ENCODE measurements at places on chromosomes 1 and 21.

DNA sequence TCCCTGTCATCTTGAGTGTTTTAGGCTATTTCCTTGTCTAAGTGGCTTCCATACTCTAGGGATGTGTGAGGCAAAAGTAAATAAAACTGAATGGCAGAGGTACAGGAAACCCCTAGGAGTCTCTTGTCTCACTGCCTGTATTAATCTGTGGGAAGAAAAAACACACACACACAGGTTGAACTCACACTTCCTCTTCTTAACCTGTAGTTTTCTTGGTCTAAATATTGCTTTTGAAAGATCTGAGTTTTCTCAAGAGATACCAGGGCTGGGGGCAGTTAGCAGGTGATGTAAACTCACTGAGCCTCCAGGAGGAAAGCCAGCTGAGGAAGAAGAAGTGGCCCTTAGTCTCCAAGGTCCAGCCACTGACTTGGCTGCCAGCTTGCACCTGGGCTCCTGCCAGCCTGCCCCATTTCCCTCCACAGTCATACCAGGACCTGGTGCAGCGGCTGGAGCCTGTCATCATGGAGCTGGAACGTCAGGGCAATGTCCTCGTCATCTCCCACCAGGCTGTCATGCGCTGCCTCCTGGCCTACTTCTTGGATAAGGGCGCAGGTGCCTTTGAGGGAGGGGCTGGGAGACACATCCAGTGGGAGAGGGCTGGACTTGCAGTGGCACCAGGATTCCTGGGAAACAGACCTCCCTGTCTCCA lies 16.9 kb downstream of the PFKFB2 start:
- no peak for DNase-seq

GRCh38 chr1:207822602-207823451 lies 71.0 kb downstream of the CD46 start:
- DNase-seq: peak; percentile 22

GRCh38 chr1:151947140-151947539 lies 37.8 kb upstream of the THEM4 start:
- no peak for DNase-seq

GRCh38 chr1:108819878-108820277 lies 37.0 kb downstream of the AKNAD1 start:
- DNase-seq: no peak

DNA sequence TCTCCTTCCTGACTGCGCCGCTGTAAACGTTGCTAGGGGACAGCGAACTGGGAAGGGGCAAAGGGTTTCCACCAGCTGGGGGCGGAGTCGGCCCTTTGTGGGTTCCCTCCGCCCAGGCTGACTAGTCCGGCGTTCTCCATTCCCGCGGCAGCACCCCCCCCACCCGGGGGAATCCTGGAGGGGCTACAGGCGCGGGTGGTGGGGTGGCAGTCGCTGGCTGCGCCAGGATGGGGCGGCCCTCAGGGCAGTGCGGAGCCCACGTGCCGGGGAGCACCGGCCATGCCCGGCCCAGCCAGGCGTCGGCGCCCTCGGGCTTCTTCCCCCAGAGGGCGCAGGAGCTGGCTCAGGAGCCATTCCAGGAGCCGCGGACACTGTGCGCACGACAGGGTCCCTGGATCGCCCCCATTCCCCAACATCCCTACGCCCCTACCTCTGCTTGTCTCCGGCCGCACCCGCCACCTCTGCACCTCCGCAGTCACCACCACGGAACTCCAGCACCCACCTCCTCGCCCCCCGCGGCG lies 476 bp downstream of the BATF3 start:
- peak; percentile 32 for DNase-seq

DNA sequence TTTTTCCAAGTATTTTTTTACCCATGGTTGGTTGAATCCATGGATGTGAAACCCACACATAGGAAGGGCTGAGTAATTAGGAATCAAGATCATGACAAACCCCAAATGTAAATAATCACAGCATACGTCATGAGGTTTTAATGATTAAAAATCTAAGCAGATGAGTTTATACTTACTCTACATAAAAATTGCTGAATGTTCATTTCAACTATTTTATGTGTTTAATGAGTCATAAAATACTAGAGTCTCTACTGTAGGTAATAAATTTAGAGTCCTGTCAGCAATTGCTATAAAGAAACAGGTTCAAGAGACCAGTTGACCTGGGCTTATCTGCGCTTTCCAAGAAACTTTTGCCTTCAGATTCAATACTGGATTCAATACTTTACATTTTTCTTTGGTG lies 18.2 kb downstream of the CTH start:
- peak; percentile 76 for DNase-seq

- no peak for DNase-seq
Observed at GRCh38 chr21:39452970-39453342, 1.2 kb downstream of the SH3BGR start.

- no peak for DNase-seq
Observed at GRCh38 chr1:116487031-116487430, 83.8 kb downstream of the CD58 start.

- no peak for DNase-seq
Observed at GRCh38 chr1:30045304-30046090, 677.9 kb downstream of the MATN1 start.

- no peak for DNase-seq
Observed at GRCh38 chr21:18253221-18253620, 8.6 kb downstream of the CHODL start.

GRCh38 chr1:165395478-165395877 lies 39.0 kb upstream of the LMX1A start:
- DNase-seq: no peak

DNA sequence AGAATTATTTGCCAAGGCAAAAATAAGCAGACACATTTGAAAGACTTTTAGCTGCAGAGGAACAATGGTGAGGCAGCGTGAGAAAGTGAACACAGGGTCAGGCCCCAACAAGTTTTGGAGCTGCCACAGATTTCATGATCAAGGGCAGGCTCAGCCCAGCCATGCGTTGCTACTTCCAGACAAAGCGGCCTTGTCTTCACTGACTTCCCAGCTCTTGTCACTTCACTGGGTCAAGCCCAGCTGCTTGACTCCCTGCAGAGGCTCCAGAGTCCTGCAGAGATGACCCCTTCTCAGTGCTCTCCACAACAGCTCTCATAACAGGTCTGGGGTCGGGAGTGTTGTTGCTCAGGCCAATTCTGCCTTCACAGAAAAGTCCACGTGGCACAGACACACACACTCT lies 35.8 kb downstream of the HHAT start:
- DNase-seq: no peak

DNA sequence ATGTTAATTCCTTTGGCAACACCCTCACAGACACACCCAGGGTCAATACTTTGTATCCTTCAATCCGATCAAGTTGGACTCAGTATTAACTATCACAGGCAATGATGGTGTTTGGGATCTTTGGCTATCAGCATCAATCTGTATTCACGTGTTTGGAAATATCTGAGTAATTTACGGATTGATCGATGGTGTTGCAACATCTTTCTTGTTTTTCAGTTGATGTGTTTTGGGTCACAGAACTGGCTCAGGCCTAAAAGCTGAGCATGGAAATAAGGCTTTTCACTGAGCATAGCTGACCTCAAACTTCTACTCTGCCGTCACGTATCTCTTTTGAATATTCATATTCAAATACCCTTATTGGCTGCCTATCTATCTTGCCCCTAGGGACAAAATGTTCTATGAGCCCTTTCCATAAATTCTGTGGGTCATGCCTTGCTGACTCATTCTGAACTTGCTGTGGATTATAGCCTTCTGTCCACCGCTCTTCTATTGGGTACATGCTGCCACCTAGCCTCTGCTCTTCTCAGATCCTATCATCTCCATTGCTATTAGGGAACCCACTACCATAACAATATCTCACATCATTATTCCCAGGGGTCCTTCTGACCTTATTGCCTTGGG lies 156.0 kb downstream of the PDE4B start:
- peak; percentile 79 for DNase-seq

- DNase-seq: no peak
Observed at GRCh38 chr1:19646377-19647319, 2.5 kb downstream of the NBL1 start.

- no peak for DNase-seq
Observed at GRCh38 chr1:6672558-6672957, 29.1 kb downstream of the DNAJC11 start.

- DNase-seq: peak; percentile 62
Observed at GRCh38 chr1:193589597-193590040, 403.2 kb upstream of the B3GALT2 start.

GRCh38 chr1:152741656-152742055 lies 16.2 kb upstream of the KPRP start:
- DNase-seq: no peak

DNA sequence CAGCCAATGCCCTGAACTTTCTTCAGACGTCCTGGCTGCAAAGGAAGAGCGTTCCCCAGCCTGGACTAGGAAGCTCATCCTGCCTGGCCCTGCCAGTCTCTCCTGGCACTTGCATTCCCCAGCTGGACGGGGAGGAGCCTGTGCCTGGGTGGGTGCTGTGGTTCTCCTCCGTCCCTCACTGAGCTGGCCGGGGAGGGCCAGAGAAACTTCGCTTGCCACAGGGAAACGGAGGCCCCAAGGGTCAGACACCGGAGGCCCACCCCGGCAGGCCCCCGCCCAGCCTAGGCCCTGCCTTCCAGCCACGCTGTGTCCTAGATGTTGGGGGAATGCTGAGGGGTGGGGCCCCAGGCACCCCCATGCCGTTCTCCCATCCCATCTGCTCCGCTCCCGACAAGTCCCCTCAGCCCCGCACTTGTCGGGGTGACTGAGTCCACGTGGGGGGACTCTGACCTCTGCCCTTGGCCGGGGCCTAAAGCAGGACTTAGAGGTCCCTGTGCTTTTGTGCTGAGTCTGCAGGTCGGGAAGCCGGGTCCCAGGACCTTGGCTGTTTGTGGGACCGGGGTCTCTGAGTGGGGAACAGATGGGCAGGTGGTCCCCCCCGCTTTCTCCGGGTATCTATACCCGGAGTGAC lies 4.8 kb downstream of the FTCD start:
- no peak for DNase-seq

DNA sequence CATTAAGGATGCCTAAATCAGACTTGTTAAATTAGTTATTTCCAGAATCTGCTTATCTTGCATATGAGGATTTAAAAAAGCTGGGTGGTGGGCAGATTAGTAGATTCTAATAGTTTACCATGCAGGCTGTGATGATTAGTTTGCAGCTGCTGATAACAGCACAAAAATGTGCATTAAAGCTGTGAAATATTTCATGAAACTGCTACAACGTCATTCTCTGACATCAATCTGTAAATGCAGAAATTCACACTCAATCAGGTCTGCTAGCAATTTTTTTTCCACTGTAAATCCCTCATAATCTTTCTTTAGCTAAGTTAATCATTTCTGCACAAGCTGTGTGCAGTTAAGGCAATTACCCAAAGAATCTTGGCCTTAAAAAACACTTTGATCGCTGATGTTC lies 9.3 kb upstream of the RPE65 start:
- no peak for DNase-seq

DNA sequence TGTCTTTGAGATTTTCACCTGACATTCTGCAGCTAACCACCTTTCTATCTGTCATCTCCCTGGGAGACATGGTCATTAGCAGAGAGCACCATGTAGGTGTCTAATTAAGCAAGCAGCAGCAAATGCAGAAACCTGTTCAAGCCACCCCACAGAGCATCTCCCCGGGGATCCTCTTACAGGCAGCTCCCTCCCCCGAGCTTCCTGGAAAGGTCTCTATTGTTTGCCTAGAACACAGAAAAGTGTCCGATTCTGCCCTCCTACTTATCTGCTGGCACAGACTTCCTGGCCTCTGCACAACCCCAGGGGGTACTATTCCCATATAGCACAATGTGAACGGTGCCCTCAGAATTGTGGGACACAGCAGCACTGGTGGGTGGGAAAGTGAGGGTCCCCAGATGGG lies 46.1 kb downstream of the PLEKHA6 start:
- no peak for DNase-seq

DNA sequence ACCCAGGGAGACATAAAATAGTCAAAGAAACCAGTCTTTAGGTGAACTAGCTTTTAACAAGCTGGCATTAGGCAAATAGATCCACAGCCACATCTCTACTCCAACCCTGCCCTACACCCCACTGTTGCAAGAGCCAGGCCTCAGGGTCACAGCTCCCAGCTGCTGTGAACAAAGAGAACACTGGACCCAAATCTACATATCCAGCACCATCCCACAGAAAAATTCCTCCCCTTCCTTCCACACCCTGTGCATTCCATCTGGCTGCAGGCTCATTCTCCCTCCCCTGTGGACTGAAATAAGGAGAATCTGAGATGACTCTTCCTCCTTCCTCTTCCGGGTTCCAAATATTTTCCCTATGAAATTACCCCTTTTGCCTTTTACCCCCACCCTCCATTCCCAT lies 23.2 kb downstream of the DLGAP3 start:
- DNase-seq: no peak

- DNase-seq: peak; percentile 93
Observed at GRCh38 chr1:228837817-228838716, 102.8 kb downstream of the RHOU start.

DNA sequence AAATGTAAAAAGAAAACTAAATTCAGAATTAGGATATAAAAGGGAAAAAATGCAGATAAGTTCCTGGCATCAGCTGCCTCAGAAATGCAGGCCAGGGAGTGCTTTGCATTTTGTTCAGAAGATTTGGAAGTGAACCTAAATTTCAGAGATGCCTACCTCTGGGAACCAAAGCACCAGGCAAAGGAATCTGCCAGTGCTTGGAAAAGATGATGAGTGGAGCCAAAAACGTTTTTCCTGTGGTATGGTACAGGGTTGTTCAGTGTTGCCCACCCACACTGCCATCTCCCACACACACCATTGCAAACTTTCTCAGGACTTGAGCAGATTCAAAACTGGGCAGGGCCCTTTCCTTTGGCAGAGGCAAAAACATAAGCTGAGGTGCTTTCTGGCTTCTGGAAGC lies 349.5 kb downstream of the TGFB2 start:
- DNase-seq: no peak

- peak; percentile 62 for DNase-seq
Observed at GRCh38 chr1:101314244-101314643, 77.4 kb downstream of the S1PR1 start.

DNA sequence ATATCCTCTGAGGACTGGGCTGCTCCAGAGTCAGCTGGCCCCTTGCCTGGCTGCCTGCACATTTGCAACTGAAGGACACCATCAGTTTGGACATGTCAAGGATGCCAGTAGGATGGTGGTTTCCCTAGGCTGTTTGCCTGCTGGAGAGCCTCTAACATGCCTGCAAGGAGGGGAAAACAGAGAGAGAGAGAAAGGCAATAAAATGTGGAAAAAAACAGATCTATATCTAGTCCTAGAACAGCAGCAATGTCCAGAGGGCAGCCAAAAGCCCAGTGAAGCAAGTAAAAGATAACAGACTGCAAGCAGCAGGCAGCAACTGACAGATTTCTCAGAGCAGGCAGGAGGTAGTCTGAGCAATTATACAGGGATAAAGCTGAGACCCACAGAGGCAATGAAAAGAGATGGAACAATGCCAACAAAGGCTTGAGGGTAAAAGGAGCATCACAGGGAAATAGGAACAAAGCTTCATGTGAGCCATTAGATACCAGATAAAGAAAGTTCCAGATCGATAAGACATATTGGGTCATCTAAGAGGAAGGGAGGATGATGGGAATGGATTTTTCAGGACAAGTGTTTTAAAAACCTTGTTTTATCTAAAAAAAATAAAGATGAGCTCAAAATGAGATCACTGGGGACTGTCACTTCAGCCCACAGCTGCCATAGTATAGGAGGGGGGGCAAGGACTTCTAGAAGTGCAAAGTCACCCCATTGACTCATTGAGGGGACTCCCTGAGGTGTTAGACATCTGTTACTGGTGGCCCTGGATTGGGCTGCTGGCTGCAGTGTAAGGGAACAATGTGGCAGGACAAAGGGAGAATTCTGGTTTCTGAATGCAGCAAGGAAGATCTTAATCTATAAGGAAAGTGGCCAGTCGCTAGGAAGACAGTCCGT lies 38.6 kb upstream of the GADD45A start:
- peak; percentile 23 for DNase-seq
